ENCODE measurements at places on chromosomes 6 and 20.
A peak's percentile ranks its signal among the peaks of the same experiment; 100 is the strongest.

- no peak for DNase-seq
Observed at GRCh38 chr6:105646391-105646867, 243.5 kb upstream of the PREP start.

- peak; percentile 89 for DNase-seq
Observed at GRCh38 chr6:75296811-75297779, 12.5 kb upstream of the TMEM30A start.

- DNase-seq, result no peak
Observed at GRCh38 chr6:72651174-72651573, 29.3 kb downstream of the KCNQ5 start.

DNA sequence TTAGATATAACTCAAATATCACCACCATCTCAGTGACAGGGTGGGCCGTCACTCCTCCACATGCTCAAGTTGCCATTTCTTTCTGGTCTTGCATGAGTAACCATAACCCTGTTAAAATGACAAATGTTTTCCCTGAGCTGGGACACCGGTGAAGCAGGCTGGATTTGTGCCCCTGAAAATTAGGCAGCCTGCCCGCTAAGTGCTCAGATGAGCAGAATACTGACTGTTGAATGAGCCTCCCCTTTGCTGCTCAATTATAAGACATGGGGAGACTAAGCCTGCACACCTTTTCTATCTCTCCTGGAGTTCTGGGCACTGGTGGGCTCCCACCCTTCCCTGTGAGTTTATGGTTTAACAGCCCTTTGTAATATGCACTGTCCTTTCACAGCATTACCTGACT is 161.8 kb downstream of the SLC24A3 start:
- DNase-seq, result no peak

- DNase-seq, result no peak
Observed at GRCh38 chr6:111553580-111553979, 52.1 kb downstream of the TRAF3IP2 start.
